ENCODE measurements at places on chromosomes 6 and 20.
A peak's percentile ranks its signal among the peaks of the same experiment; 100 is the strongest.

GRCh38 chr6:70566751-70567382 lies at the start of gene SDHAF4:
Gene SDHAF4, plus strand, starts transcription at chr6:70566930. Its CDS starts 11 bp downstream, at chr6:70566941.
- peak; percentile 77 for DNase-seq

GRCh38 chr20:36349384-36350170 lies 43.4 kb downstream of the DLGAP4 start:
- DNase-seq = no peak

GRCh38 chr6:144749263-144749662 lies 464.1 kb downstream of the UTRN start:
- no peak for DNase-seq

DNA sequence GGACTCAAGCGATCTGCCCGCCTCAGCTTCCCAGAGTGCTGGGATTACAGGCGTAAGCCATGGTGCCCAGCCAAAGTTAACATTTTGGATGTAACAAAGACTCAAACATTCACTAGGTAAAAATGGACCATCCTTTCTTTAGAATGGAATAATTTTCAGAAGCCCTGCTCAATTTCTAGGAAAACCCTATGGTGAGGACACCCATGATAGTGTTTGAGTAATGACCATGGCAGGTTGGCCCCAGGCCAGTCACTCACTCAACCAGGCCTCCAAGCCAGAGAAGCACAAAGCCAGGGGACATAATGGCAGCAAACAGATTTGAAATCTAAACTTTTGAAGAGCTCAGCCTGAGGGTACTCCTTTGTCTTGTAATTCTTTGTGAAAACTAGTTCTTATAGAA lies 59.9 kb upstream of the GPR6 start:
- DNase-seq = no peak

- DNase-seq = no peak
Measured at GRCh38 chr6:132598473-132598872, 8.9 kb upstream of the TAAR5 start.

DNA sequence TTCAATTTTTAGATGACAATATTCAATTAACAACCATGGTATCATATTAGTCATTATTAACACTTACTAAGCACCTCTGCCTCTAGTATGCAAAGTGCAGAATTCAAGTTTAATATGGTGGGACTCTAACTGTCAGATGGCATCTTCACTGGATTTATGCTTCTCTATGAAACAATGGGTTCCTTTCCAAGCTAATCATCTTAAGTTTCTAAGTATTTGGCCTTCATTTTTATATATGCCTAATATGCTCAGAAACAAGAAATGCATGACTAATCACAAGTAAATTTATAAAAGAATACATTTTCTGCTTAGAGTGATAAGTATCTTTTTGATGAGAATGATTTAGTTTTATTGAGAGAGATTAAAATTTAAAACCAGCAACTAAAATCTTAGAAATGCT lies 144.7 kb downstream of the HIVEP2 start:
- DNase-seq = no peak

- DNase-seq = no peak
Measured at GRCh38 chr20:59170406-59171349, 7.1 kb downstream of the ZNF831 start.

GRCh38 chr6:148616841-148617240 lies 130.0 kb upstream of the UST start:
- DNase-seq = no peak

- DNase-seq = no peak
Measured at GRCh38 chr6:24927985-24928745, 7.6 kb downstream of the RIPOR2 start.

DNA sequence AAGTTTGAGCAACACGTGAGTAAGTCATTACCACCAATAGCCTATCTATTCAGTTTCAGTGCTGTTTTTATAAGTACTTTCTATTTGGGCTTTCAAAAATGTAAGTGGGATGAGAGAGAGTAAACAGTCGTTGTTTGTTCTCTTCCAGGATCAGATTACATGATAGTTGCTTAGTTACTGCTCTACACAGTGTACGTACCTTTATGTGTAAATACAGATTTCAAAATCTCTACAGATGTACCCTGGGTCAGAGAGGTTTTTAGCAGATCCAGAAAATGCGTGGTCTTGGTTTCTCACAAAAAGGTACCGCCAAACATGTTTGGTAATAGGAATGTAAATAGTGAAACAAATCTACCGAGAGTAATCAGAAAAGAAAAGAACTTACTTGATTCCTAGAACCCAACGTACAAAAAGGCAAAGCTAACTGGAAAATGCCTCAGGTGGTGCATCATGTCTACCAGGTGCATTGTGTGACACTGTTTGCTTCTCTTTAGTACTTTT lies 421.1 kb downstream of the BCKDHB start:
- peak; percentile 57 for DNase-seq

DNA sequence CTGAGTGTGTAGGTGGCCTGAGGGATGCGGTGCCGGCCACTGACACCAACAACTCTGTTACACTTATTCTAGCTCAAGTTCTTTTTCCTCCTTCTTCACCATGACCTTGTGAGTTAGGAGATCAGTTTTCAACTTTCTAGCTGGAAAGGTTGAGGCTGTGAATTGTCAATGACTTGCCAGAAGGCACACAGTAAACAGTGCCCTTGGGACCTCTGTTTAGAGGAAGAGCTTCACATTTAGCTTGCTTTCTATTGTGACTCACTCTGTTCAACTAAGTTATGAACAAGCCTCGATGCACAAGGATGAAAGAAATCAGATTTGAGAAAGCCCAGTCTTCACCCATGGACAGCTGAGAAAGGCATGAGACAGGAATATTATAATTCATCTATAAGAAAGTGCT lies 455.6 kb downstream of the MAFB start:
- no peak for DNase-seq

Data from NCI-H2107 (cell line).